ENCODE measurements at places on chromosomes 13 and 19.

- no peak for DNase-seq
These were observed 6.5 kb downstream of the UNC13A start for GRCh38 chr19:17681505-17682125.

DNA sequence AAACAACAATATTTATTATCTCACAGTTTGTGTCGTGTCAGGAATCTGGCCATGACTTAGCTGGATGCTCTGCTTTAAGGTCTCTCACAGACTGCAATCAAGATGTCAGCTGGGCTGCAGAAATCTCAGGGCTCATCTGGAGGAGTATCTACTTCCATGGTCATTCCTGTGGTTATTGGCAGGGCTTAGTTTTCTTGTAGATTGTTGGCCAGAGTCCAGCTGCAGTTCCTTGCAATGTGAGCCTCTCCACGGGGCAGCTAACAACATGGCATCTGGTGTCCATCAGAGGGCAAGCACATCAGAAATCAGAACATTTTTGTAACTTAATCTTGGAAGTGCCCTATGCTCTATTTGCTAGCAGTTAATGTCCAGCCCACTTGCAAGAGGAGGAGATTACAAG, 45.7 kb upstream of the TDRD3 start:
- DNase-seq = no peak

DNA sequence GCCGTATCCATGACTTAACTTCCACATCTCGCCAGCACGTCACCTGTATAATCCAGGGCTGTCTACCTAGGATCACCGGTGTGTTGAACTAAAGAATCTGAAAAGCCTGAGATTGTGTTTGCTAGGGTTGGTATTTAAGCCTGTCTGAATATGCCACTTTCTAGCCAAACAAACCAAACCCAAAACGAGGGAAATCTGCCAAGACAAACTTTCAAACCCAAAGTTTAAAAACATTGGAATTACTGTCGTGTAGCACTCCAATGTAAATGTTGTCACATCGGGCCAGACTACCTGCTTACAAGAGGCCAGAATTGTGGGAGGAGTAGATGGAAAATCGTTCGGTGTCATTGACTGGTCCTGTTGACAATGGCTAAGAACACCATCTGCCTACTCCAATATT, 747.8 kb downstream of the EFNB2 start:
- DNase-seq = no peak

- no peak for DNase-seq
These were observed 135.0 kb downstream of the CRYL1 start for GRCh38 chr13:20390526-20391175.

DNA sequence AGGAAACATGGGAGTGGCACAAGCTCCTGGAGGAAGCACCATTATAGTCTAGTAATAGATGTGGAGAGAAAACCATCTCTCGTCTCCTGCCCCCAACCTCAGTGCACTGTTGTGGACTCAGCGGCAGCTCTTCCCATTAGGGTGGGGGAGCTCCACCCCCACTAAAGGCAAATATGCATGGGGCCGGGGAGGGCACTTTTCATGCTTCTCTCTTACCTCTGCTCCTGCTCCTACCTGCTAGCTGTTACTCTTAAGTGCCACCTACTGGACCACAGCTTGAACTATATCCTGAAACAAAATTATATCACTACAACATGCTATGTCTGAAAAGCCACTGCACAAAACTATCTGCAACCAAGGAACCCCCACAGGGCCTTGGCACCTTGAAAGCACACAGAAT, 112.6 kb upstream of the DACH1 start:
- DNase-seq = no peak

DNA sequence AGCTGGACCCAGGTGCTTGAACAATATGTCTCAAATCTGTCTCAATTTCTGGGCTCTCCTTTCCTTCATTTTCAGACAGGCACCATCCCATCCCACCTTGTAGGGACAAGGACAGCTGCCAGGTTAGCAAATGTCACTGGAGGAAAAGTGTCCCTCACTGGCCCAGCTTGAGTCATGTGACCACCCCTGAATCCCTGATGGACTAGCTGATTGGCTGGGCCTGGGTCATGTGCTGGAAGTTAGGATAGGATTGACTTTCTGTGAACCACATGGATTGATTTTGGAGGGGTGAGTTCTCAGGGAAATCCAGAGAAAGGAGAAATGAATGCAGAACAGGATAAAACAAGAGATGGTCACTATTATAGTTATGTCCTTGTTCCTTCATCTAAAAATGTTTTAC, 28.2 kb upstream of the FXYD3 start:
- no peak for DNase-seq

GRCh38 chr19:43309466-43309865, 40.1 kb upstream of the PSG9 start:
- DNase-seq = no peak

DNA sequence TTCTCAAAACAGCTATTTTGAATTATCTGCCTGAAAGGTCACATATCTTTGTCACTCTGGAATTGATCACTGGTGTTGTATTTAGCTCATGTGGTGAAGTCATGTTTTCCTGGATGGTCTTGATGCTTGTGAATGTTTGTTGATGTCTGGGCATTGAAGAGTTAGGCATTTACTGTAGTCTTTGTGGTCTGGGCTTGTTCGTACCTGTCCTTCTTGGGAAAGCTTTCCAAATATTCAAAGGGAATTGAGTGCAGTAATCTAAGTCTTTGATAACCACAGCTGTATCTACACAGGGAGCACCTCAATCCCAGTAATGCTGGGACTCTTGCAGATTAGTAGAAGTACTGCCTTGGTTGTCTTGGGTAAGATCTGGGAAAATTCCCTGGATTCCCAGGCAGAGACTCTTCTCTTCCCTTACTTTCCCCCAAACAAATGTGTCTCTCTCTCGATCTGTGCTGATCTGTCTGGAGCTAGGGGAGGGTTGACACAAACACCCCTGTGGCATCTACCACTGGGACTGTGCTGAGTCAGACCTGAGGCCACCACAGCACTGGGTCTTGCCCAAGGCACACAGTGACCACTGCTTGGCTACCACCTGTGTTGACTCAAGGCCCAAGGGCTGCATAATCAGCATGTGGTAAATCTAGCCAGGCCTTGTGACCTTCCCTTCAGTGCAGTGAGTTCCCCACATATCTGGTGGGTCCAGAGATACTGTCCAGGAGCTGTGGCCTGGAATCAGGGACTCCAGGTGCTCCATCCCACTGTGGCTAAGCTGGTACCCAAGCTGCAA, 5.5 kb upstream of the CYP4F3 start:
- DNase-seq = no peak

DNA sequence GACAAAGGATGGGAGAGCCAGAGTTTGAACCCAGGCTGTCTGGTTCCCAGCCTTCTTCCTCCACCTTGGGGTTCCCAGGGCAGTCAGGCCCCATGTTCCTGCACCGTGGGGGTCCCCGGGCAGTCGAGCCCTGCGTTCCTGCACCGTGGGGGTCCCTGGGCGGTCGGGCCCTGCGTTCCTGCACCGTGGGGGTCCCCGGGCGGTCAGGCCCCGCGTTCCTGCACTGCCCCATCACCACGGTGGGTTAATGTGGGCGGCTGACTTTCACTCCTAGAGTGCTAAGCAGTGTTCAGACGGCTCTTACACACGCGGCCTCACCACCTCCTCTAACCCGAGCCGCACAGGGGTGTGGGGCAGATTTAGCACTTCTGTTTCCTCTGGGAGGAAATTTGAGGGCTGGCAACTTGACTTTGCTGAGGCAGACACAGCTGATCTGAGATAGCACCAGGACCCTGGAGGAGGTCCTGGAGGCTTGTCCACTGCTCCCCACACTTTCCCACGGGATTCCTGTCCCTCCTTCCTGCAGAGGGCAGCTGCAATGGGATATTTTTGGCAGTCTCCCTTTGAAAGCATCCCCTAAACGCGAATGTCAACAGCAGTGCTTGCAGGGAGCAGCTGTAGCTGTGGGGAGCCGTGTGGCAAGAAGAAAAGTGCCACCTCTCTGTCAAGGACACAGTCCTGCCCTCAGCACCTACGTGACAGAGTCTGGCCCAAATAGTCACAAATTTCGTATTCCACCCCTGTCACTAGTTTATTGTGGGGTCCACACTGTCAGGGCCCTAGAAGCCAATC, 239.4 kb downstream of the TEX29 start:
- no peak for DNase-seq

DNA sequence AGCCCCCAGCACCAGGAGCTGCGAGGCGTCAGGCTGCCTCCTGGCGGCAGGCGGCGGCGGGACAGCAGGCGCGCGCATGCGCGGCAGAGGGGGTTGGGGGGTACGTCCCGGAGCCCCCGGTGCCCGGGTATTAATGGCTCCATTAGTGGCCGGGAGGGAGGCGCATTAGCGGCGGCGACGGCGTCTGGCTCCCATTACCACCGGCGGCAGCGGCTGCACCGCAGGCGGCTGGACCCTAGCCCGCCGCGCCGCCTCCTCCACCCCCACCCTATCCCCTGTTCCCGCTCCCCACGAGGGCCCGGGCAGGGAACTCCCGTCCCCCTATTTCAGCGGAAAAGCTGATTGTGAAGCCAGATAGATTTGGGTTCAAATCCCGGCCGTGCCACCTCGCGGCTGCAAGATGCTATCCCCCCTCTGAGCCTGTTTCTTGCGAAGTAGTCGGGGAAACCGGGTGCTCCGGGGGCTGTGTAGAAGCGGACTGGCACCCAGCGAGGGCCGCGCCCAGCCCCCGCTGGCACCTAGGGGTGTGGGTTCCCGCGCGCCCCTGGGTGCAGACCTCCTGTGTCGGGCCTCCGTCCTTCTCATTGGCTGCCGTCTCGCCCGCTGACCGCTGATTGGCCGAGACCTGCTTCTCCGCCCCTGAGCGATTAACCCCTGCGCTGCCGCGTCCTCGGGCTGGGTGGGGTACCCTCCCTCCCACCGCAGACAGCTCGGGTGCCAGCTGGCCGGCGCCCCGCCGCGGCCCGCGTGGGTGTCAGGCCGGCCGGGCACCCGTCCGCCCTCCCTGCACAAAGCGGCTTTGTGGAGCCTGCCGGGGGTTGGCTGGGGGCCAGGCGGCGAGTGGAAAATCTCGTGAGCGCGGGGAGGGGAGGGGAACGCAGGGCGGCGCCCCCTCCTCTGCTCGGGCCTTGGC, 11.1 kb downstream of the CIC start:
- peak; percentile 89 for DNase-seq

DNA sequence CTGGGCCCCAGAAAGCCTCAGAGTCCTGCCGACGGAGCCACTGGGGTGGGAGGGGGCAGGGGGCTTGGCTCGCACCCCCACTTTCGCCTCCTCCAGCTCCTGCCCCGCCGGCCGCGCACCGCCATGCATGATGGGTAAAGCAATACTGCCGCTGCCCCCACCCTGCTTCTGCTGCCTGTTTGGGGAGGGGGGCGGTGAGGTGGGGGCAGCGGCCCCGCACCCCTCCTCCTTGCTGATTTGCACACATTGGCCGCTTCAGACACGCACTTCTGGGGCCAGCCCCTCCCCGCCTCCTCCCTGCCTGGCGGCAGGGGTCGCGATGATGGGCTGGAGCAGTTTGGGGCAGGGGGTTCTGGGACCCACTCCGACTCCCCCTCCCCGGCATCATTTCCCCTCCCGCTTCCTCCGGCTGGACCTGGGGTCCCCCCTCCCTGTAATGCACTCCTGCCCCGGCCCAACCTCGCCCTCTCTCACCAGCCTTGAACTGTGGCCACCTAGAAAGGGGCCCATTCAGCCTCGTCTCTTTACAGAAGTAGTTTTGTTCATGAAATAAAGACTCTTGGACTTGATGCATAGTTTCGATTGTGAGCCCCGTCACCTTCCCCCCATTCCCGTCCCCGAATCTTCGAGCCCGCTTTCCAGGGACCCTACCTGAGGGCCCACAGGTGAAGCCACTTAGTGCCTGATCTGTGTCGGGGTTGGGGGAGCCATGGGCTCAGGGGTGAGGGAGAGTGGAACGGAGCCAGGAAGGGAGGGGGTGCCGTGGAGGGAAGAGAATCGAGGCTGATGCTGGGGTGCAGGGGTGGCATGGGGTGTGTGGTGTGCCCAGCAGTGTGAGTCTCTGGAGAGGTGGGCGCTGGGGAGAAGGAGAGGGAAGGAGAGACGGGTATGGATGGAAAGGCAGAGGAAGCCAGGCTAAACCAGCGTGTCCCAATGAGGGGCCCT, 1.4 kb upstream of the HPN start:
- DNase-seq = no peak

DNA sequence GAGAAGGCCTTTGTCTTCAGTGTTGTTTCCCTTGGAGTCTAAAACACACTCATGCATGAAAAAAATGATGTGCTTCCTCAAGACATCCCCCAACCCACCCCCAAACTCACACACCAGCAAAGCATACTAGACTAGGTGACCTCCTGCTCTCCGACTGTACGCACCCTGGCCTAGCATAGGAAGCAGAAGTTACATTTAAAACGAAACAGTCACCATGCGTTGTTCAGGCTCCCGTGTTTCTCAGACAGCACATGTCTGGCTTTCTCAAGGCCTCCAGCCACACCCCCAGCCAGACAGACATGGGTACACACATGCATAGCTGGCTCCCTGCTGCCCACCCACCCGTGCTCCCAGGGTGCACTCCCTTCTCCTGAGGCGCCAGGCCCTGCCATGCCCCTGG, 28.7 kb upstream of the C1QTNF9 start:
- DNase-seq = no peak

DNA sequence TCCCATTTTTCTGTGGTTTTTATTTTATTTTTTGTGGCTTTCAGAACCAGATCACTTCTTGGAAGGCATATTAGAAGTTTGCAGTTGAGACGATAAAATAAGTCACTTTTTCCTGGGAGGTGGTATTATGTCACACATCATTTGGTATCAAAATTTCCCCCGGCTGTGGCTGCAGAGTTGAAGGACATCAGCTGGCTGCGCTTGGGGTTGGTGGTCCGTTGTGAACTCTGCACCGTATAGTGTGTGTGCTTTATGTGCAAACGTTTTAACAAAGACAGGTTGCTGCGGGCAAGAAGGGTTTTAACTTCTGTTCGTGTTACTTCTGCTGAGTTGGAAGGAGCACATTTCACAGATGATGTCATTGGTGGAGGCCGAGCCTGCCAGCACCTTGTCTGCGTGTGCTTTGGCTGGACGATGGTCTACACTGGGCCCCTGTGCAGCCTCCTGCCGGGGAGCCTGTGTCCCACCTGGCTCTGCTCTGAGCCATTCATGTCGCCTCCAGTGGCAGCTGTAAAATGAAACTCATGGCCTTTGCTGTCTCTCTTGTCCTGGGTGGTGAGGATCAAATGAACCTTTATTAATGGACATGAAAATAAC, 9.6 kb downstream of the ATP11A start:
- no peak for DNase-seq

GRCh38 chr13:32443111-32443510, 15.2 kb upstream of the N4BP2L1 start:
- DNase-seq = no peak

GRCh38 chr19:8361921-8362793, 1.8 kb upstream of the ANGPTL4 start:
- no peak for DNase-seq

GRCh38 chr19:37725181-37725580, 5.6 kb upstream of the ZNF607 start:
- no peak for DNase-seq

GRCh38 chr13:101955764-101956163, 446.1 kb downstream of the FGF14 start:
- DNase-seq = no peak

Data from stimulated activated CD4-positive, alpha-beta T cell treated with anti-CD3 and anti-CD28 coated beads, Interleukin-1b, Interleukin-23, amount 100 ng/mL, for 24 hours (primary cell).